ENCODE measurements at places on chromosomes 12 and 14. TPM values are rescaled to one million over a fixed set of nuclear protein-coding genes. Genes with fewer than 3 reads are reported as not detected.

LMNTD1 gene
- total RNA-seq, result not detected

TCL1B gene
- total RNA-seq, result not detected

MMP19 gene
- total RNA-seq, result 0.17 TPM

SLC25A21 gene
- 0.87 TPM for total RNA-seq

ANKRD52 gene
- 19.1 TPM for total RNA-seq

GUCY2C gene
- total RNA-seq, result not detected

ANO2 gene
- not detected for total RNA-seq

FIGNL2 gene
- total RNA-seq, result not detected

HAL gene
- 1.5 TPM for total RNA-seq

TEX22 gene
- total RNA-seq, result 0.40 TPM

KDM5A gene
- 34.0 TPM for total RNA-seq

MYF5 gene
- not detected for total RNA-seq

PHLDA1 gene
- total RNA-seq, result 181 TPM

WSCD2 gene
- not detected for total RNA-seq

SLC8A3 gene
- not detected for total RNA-seq

PTPRB gene
- 0.66 TPM for total RNA-seq

PROX2 gene
- total RNA-seq, result not detected

POTEM gene
- total RNA-seq, result not detected

FOXG1 gene
- total RNA-seq, result not detected

DHH gene
- total RNA-seq, result 0.23 TPM

PRPH gene
- total RNA-seq, result 0.15 TPM

PPP1R36 gene
- total RNA-seq, result 0.26 TPM

GLIPR1L1 gene
- not detected for total RNA-seq
